ENCODE measurements at places on chromosomes 1 and 21. TPM values are rescaled to one million over a fixed set of nuclear protein-coding genes. Genes with fewer than 3 reads are reported as not detected.

Gene GPR37L1
- not detected for total RNA-seq

Gene TOMM40L
- total RNA-seq: 6.3 TPM

Gene ATP1A1
- 292 TPM for total RNA-seq

Gene SLC22A15
- total RNA-seq: 0.73 TPM
